ENCODE measurements at places on chromosomes 7 and 10.

DNA sequence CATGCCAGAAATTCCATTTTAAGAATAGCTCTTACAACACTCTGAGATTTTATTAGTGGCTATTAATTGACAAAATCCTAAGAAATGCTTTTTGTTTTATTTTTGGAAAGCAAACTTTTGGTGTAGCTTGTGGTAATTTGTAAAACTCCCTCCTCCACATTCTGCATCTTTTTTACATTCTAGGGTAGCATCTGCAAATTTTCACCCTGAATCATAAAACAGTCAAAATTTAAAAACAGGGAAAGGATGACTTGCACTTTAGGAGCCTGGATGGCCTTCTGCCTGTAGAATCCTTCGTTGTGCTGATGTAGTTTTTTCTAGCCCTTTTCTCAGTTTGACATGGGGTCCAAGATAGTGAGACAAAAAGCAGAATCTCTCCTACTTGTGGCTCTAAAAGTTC is 316.1 kb downstream of the ADRA2A start:
- no peak for DNase-seq

GRCh38 chr7:116393654-116394053 is 105.9 kb upstream of the CAV2 start:
- DNase-seq: no peak

GRCh38 chr7:135964274-135964673 is 12.9 kb downstream of the MTPN start:
- DNase-seq: no peak

DNA sequence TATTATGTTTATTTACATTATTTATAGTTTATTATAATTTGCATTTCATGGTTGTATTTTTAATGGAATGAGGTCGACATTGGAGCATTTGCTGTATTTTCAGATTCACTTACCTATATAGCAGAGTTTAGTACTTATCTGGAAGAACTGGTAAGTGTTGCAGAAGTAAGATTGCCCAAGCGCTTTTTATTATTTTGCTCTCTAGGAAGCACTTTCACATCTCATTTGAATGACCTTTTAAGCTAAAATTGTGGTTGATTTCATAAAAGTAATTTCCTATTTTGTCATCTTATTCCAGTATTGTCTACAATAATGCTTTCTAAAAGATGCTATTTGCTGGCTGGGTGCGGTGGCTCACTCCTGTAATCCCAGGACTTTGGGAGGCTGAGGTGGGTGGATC is 28.6 kb downstream of the SEC61A2 start:
- no peak for DNase-seq

- DNase-seq: no peak
Observed at GRCh38 chr7:154505362-154505761, 453.2 kb downstream of the DPP6 start.

DNA sequence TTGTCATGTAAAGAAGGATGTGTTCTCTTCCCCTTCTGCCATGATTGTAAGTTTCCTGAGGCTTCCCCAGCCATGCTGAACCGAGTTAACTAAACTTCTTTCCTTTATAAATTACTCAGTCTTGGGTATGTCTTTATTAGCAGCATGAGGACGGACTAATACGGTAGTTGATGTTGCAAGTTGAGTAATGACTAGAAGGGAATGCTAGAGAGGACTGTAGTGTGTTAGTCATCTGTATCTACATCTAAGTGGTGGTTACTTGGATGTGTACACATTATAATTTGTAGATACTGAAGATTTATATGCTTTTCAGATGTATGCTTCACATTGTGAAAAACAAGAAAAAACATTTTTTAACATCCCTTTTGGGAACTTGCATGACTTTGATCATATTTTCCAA is 244.6 kb downstream of the POLR1F start:
- DNase-seq: no peak

DNA sequence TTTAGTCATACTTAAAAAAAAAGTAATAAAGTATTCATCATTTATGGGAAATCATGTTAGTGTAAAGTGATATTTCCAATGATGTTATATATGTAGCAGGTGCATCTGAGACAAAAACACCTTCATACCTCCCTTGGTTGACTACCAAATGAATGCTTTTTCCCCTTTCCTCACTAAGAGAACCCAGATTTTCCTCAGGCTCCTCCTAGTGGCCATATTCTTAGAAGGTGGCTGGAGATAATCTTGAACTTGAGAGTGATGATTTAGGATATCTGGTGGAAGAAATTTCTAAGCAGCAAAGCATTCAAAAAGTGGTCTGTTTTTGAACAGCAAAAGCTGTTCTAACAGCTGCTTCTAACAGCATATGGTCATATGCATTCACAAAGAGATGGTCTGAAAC is 16.8 kb upstream of the DNAH11 start:
- DNase-seq: peak; percentile 7

DNA sequence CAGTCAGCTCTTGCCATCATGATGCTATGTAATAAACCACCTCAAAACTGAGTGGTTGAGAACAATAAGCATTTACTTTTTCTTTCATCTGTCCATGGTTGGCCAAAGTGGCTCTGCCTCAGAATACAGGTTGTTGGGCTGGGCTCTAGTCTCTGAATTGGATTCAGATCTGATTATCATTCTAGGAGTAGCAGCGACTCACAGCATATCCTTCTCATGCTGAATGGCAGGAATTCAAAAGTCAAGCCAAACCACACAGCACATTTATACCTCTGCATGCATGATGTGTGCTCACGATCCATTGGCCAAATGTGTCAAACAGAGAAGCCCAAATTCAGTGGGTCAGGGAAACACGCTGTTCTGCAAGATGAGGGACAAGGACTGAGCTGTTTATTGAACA is 13.6 kb upstream of the GALNT11 start:
- no peak for DNase-seq

DNA sequence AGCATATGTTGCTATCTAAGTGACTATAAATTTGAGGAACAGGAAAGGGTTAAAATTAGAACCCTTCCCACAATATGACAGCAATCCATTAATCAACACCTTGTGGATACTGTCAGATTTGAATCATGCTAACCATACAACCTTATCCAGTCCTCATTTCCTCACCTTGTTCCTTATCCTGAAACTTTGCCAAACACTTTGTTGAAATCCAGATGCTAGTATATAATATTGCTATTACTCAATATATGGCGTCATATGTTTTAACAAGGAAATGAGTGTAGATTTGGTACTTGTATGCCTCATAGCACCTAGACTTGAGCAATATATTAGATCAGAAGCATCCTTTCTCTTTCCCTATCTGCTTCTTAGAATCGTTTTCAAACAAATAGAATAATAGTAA is 66.3 kb upstream of the SLC25A13 start:
- DNase-seq: no peak

DNA sequence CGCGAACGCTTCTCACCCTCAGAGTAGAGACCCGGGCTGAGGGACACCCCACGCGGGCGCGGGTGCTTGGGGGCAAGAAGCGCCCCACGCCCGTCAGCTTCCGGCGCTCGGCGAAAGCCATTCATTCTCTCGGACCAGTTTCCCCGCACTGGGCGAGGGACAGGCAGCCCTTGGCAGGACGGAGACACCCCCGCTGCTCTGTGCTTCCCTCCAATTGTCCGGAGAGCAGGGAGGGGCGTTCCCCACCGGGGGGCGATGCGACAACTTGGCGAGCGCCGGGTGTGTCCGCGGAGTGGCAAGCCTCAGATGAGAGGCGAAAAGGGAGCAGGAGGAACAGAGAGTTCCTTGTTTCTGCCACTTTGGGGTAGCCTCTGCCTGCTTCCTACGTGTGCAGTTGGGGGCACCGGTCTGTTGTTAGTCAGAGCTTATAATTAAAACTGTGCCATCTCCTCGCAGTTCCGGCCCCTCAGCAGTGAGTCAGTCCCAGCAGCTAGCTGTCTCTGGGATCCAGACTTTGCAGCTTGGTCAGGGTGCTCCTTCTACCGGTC is 1.7 kb downstream of the GPR158 start:
- no peak for DNase-seq

DNA sequence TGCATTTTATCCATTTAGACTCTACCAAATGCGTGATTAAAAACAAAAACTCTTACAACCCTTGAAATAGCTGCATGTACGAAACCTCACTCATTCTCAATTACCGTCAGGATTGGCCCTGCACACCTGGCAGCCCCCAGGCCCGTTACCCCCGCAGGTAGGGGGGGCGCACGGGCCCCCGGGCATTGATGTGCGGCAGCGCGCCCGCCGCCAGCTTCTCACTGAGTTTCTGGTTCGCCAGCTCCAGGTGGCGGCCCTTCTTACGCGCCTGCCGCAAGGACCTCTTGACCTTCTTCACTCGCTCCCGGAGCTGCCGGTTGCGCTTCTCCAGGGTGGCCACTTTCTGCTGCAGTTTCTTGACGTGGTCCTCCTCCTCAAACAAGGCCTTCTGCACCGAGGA is 103.2 kb downstream of the CCDC3 start:
- DNase-seq: no peak

DNA sequence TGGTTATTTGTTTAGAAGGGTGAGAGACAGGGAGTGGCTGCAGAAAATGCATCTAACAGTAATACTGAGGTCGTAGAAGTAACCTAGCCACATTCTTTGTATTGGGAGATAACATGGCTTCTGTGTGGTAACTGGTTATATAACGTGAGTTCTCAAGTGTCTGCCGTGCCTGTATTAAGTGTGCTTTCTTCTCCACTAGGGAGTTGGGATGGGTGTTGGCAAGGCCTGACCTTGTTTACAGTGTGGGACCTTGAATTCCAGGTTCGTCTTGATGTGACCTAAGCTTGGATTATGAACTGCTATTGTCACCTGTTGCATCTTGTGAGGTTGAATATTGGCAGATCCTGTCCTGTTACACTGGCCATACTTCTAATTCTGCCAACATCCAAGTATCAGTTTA is 145.3 kb upstream of the NAMPT start:
- no peak for DNase-seq

GRCh38 chr10:42836096-42836495 is 53.5 kb downstream of the BMS1 start:
- no peak for DNase-seq

- no peak for DNase-seq
Observed at GRCh38 chr10:48623607-48624132, 18.8 kb upstream of the ARHGAP22 start.

- no peak for DNase-seq
Observed at GRCh38 chr10:98453729-98454128, 7.0 kb upstream of the HPS1 start.

- no peak for DNase-seq
Observed at GRCh38 chr7:50119815-50120637, 27.0 kb upstream of the ZPBP start.

GRCh38 chr10:97412891-97413304 is 11.8 kb upstream of the RRP12 start:
- no peak for DNase-seq

GRCh38 chr10:54363390-54363789 is 437.6 kb downstream of the PCDH15 start:
- DNase-seq: peak; percentile 13

- no peak for DNase-seq
Observed at GRCh38 chr7:142590077-142590476, 159.2 kb upstream of the PRSS1 start.

DNA sequence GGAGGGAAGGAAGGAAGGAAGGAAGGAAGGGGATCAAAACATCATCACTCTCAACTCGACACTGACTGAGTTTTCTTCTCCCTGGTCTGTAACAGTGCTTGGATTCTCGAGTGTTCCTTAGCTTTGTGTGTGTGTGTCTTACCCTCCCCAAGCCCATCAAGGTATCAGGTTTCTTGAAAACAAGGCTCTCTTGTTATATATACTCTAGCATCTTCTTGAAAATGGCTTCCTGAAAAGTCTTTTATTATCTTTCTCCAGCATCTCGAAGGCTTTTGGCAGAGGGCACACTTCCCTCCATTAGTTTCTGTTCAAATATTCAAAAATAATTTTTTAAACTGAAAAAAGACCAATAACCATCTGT is 13.4 kb downstream of the SERPINE1 start:
- DNase-seq: no peak

- no peak for DNase-seq
Observed at GRCh38 chr7:80386686-80387085, 125.2 kb downstream of the GNAT3 start.

DNA sequence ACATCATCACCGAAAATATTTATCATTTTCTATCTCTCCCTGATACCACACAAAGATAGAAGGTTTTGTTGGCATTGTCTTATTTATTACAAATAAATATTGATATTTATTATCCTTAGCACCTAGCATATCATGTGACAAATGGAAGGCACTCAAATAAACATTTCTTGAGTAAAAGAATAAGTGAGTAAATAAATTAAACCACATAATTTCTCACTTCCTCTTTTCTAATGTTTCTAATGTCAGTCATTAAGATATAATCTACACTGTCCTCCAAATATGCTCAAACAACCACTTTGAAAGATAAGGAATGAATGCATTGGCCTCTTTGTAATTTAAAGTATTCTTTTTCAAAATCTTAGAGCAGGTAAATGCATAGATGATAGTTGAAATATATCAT is 1027.8 kb upstream of the LRRTM3 start:
- no peak for DNase-seq

DNA sequence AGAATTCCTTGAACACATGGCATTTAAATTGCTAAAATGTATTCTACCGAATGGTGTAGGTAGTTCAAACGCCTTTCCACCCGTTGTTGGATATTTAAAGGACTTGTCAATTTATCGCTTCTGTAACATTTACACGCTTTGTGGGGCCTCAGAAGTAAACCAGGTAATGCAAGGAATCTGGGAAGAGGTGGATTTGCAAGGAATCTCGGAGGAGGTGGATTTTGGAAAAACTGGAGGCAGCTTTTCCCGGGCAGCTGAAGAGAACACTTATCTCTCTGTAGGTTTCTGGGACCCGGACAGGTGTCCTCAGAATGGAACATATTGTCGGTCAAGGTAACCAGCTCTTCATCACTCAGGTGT is 592 bp upstream of the MAPK8 start:
- DNase-seq: no peak

GRCh38 chr10:70302292-70302691 is 18.5 kb upstream of the NPFFR1 start:
- no peak for DNase-seq

GRCh38 chr10:75297021-75297599 is 61.4 kb upstream of the COMTD1 start:
- DNase-seq: no peak

- DNase-seq: no peak
Observed at GRCh38 chr7:39271402-39271801, 293.7 kb downstream of the POU6F2 start.

GRCh38 chr7:43944286-43944685 is 18.1 kb downstream of the UBE2D4 start:
- no peak for DNase-seq

GRCh38 chr10:105189463-105189800 is 548.3 kb downstream of the SORCS3 start:
- DNase-seq: no peak

DNA sequence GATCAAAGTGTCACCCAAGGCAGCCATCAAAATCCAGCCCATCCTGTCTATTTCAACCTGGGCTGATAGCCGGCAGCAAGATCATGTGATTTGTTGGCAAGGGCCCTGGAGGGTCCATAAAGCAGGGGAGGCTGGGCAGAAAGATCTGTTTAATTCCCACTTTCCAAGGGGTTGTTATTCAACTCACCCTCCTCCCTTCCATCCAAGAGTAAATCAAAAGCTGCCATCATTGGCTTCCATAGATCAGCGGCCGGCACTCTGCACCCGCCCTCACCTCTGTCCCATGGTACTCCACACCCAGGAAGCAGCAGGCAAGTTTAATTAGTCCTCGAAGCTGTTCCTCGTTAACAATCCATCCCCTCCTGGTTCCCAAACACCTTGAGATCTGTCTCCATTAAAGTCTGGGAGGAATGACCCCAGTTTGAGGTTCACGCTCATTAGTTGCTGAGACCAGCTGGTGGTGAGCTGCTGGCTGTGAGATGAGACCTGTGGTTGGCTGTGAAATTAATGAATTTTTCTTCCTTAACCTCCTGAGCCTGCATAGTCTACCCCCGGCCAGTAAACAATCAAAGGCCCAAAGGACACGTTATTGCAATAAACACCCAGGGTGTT is 120.6 kb upstream of the CHST15 start:
- DNase-seq: no peak

GRCh38 chr10:99456207-99456930 is 25.9 kb upstream of the GOT1 start:
- DNase-seq: no peak

Measured in NCI-H460 (cell line).